ENCODE measurements at places on chromosomes 3 and 15.

- DNase-seq = no peak
Observed at GRCh38 chr3:46356909-46357308, 3.0 kb downstream of the CCR2 start.

DNA sequence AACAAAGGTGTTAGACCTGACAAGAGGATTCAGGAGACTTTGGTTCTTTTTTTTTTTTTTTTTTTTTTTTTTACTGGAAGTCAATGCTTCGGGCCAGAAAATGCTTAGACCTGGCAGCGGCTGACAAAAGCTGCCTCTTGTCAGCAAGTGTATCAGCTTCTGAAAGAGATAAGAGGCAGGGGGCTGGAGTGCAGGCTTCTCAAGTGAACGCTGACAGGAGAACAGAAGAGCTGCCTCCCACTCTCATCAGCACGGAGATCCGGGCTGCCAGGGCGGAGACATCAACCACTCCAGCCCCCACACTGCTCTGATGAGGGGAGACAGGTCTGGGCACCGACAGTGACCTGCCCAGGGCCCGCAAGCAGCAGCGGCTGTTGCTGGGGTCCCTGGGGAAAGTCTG is 9.4 kb upstream of the SCN5A start:
- no peak for DNase-seq

- no peak for DNase-seq
Observed at GRCh38 chr3:43181202-43181821, 75.4 kb upstream of the POMGNT2 start.

- DNase-seq = no peak
Observed at GRCh38 chr3:15631426-15632211, 30.1 kb downstream of the BTD start.

DNA sequence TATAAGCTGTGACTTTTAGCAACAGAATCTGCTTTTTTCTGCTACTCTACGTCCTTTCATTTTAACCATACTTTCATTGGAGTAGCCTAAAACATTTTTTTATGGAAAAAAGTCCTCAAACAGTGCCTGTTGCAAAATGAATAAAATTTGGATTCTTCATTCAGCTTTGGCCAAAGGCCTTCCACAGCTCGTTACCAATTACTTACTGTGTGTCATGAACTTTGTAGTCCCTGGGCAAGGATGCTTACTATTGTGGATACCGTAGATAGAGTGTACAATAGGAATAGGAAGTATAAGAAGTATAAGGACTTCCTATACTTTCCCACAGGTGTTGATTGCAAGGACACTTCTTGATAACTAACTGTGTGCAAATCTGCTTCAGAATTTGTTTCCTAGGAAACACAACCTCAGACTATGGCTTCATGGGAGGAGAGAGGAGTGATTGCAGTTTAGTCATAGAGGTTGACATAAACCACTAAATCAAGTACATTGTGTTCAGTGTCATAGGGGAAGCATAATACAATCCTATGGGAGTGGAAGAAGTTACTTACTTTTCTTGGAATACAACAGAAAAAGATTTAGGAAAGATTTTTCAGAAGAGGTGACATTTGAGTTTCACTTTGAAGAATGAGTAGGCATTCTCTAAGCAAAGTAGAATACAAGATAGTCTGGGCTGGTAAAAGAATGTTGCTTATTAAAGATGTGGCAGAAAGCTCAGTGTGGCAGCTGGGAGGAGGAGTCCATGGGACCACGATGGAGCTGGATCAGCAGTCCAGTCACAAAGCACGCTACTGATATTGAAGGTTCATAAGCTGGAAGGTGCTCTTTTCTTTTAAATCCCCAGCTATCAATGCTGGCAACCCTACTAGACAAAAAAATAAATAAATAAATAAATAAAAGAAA is 309.7 kb upstream of the TPRG1 start:
- DNase-seq = no peak

- no peak for DNase-seq
Observed at GRCh38 chr15:51770902-51771301, 19.5 kb downstream of the TMOD2 start.

DNA sequence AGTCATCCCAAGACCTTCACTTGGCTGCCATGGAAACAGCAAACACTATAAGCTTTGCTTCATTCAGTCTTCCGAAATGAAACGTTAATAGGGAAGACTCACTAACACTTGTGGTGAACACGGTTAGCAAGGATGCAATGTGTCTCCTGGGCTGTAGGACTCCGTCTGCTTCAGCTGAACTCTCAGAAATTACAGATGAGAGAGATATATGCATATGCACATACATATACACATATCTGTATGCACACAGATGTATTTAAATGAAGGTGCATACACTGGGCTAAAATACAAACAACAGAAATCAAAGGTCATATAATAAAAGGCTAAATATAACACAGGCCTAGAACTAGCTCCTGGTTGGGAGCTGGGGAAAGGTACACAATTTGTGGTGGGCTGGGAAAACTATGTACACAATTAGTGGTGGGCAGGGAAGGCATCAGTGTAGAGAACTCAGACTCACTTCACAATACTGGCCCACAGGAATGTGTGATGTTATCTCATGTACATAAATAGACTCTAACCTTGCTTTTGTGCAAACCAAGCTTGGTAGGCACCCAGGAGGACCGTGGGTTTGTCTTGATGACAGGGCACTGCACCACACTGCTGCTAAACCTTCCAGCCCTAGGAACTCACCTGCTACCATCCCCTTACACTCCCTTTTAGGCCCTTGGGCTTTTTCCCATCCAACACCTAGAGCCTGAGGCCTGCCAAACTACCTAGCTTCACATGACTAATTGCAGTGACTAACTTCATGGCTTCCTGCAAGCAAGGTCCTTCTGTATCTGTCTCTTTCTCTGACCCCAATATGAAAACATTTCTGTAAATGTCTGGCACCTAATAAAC is 873.1 kb downstream of the NSUN3 start:
- no peak for DNase-seq
